ENCODE measurements at places on chromosomes 5 and 9. TPM values are rescaled to one million over a fixed set of nuclear protein-coding genes. Genes with fewer than 3 reads are reported as not detected.

The ASS1 gene
- 3.3 TPM for total RNA-seq

The CCL19 gene
- not detected for total RNA-seq

The NMUR2 gene
- not detected for total RNA-seq

- no peak overlapping the region for H3K27ac ChIP-seq
- H3K4me1 ChIP-seq: peaks cover 13% of the 10 kb centered on the region
- no peaks in the 10 kb centered on the region for H3K27me3 ChIP-seq
- no peak overlapping the region for H3K4me3 ChIP-seq
- H3K36me3 ChIP-seq: peaks cover 20% of the 10 kb centered on the region
These were observed 16.4 kb downstream of the PAIP2 start for GRCh38 chr5:139358064-139358463.

DNA sequence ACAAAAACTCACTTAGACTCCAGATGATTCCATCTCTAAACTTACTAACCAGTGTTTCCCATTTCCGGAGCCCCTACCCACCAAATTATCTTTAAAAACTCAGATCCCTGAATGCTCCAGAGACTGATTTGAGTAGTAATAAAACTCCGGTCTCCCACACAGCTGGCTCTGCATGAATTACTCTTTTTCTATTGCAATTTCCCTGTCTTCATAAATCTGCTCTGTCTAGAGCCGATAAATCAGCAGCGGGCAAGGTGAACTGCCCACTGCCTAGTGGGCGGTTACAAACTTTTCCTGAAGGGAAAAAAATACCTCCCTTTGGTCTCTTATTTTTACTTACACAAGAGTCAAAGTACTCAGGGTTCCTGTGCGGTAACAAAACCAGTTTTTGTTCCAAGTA is 624.4 kb upstream of the RORB start:
- H3K27me3 ChIP-seq: no peaks in the 10 kb centered on the region
- no peak overlapping the region for H3K27ac ChIP-seq
- no peaks in the 10 kb centered on the region for H3K4me1 ChIP-seq
- no peak for DNase-seq
- no peaks in the 10 kb centered on the region for H3K36me3 ChIP-seq
- no peak overlapping the region for H3K4me3 ChIP-seq

Measured in activated CD4-positive, alpha-beta T cell treated with anti-CD3 and anti-CD28 coated beads, Interleukin-2, amount 10 ng/mL, durations not matched to agents 7 days and 5 days (primary cell).